Activated CD4-positive, alpha-beta T cell treated with anti-CD3 and anti-CD28 coated beads, Interleukin-2, amount 50 U/mL, for 48 hours (primary cell): ENCODE measurements at places on chromosomes 1 and 21.
A peak's percentile ranks its signal among the peaks of the same experiment; 100 is the strongest.

DNA sequence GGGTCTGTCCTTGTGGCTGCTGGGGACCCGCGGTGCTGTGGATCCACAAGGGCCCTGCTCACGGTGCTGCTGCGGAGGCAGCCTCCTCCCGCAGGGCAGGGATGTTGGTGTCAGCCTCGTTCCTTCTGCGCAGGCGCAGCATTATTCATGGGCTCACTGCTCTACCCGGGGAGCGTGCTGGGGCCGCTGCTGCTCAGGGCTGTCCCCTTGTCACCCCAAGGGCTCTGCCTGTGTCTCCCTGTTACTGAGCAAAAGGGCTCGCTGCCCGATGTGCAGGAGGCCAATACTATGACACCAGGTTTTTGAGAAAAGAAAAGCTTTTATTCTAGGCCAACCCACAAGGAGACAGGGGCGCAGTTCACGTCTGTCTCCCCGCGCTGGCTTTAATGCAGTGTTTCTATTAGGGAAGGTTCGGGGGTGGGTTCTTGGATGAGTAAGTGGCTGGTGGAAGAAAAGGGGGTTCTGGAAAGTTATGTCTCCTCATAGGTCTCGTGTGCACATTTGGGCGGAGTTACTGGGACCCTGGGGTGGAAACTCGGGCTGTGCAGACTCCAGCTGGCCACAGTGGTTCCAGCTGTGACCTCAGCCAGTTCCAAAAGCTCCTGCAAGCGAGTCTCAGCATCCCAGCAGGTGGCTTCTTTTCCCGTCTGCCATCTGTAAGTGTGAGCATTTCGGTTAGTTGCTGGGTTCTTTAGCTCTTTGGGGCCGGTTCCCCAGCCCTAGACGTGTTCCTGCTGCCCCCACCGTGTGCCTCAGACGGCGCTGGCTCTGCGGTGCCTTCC lies 40.8 kb upstream of the LRRC3 start:
- no peak for DNase-seq

DNA sequence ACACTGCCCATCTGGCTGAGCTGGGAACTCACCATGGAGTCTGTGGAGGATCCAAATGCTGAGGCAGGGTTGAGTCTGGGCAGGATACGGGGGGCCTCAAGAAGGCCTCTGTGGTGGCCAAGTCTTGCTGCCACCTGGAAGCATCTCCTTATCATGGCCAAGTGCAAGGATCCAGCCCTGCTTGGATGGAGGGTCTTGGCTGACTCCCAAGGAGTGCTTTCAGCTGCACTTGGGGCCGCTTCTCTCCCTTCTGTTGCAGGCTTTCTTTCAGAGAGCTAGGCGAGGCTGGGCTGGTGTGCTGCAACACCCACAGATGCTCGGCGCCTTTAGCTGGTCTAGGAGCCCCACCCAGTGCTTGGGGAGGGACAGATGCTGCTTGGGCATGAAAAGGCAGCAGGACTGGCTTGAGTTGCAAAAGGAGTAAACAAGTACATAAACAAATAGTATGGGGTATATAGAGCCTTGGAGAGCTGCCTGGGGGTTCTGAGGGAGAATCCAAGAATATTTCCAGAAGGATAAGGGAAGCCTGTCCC lies at the start of gene THEM5:
Gene THEM5, minus strand, starts transcription at position 302 of the 533 bp plus-strand sequence. Its CDS starts 147 bp downstream, at position 155.
- no peak for DNase-seq

GRCh38 chr1:185215911-185216310 lies 58.9 kb downstream of the SWT1 start:
- DNase-seq: no peak

- no peak for DNase-seq
Measured at GRCh38 chr1:244727871-244728474, 75.0 kb downstream of the DESI2 start.

DNA sequence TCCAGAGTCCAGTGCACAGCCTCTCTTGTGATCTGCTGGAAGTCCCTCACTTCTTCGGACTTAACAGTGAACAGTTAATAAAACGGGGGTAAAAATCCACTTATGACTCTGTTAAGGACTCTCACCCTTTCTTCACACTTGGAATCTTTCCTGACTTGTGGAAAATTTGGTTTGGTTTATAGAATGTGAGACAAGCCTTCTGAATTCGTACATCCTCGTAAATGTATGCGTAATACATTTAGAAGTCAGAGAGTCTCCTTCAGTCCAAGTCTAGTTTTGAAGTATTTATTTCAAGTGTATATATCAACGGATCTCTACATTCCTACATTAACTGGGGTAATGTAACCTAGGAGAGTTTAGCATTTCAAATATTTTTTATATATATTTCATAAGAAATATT lies 270.4 kb downstream of the KCNJ6 start:
- DNase-seq: no peak

DNA sequence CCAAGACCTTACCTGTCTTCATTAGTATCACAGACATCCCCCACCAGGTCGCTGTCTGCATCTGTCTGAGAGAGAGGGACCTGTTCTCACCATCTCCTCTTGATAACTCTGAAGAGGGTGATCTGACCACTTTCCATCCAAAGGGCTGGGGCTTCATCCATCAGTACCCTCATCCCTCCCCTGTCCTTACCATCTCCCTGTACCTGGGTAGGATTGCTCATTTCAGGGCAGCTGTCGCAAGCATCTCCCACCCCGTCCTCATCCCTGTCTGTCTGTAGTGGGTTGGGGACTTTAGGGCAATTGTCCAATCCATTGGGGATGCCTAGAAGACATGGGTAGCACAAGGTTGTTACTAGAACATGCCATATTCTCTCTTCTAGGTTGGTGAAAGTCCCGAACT lies 7.9 kb downstream of the THBS3 start:
- DNase-seq: no peak

- no peak for DNase-seq
Measured at GRCh38 chr1:246569248-246570238, 3.3 kb downstream of the CNST start.

DNA sequence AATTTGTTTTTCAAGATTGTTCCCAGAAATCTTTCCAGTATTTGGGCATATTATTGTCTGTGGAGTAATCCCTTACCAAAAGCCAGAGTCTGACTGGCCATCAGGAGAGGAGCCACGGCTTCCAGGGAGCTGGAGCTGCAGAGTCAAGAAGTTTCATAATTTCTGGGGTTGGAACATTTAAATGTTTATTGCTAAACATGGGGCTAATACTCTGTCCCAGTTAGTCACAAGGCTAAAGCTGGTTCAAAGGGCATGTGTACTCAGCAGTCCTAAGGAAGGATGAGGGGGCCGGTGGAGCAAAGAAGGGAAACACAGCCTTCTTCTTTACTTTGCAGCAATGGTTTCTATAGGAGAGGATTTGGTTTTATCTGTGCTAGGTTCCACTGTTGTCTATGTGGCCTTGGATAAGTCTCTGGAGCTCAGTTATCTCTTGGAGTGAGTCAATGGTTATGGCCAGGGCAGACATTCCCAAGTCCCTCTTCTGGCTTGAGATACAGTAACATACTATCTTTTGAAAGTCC lies 9.5 kb downstream of the DENND2D start:
- DNase-seq: no peak

DNA sequence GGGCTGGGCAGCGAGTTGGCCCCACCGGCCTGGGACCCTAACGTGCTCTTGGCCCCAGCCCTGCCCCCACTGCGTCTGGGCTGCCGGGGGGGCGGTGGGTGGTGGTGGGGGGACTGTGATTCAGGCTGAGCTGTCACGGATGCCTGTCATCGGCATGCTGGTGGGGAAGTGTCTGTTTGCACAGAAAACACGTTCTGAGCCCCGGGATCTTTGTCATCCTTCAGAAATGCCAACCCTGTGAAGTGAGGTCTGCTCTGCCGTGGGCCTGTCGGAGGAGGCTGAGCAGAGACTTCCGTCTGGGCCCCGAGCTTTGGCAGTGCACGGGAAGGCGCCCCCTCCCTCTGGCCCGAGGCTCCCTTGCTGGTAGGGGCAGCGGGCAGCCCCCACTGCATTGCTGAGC lies 24.3 kb upstream of the PLCH2 start:
- no peak for DNase-seq

GRCh38 chr1:201298396-201299381 lies 15.4 kb downstream of the PKP1 start:
- DNase-seq: no peak

GRCh38 chr1:59638231-59638711 lies 176.5 kb upstream of the HOOK1 start:
- no peak for DNase-seq

DNA sequence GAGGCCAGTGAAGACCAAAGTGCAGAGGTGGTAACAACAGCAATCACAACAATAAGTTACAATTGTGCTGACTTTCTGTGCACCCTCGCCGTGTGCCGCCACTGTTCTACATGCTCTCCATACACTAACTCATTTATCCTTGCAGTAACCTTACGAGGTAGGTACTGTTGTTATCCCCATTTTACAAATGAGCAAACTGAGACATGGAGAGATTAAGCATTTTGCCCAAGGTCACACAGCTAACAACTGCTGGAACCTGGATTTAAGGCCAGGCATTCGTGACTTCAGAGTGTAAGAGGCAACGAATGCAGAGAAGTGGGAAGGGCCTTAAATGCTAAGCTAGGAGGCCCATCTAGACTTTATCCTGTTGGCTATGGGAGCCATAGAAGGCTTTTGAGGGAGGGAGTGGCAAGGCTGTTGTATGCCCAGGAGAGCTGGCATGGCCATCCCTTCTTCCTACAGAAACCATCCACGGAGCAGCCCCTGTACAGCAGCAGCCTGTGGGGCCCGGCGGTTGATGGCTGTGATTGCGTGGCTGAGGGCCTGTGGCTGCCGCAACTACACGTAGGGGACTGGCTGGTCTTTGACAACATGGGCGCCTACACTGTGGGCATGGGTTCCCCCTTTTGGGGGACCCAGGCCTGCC lies 36.6 kb downstream of the AZIN2 start:
- DNase-seq: no peak

DNA sequence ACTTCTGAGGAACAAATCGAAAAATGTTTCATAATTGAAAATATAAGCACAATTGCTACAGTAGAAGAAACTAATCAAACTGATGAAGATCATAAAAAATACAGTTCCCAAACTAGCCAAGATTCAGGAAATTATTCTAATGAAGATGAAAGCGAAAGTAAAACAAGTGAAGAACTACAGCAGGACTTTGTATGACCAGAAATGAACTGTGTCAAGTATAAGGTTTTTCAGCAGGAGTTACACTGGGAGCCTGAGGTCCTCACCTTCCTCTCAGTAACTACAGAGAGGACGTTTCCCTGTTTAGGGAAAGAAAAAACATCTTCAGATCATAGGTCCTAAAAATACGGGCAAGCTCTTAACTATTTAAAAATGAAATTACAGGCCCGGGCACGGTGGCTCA lies 30.6 kb downstream of the IFNAR1 start:
- no peak for DNase-seq

DNA sequence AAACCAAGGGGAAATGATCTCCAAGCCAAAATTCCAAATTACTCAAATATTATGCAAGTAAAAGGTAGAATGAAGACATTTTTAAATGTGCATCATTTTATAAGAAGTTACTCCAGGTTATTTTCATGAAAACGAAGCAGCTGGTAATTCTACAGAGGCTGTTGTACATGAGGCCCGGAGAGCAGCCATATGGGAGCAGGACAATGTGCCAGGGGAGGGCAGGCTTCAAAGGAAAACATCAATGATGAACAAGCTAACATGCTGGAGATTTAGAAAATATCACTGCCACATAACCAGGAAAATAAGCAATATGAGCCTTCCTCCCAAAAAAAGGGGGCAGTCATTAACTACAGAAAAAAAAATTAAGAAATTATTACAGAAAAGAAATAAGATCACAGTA lies 109.1 kb downstream of the TIAM1 start:
- no peak for DNase-seq

DNA sequence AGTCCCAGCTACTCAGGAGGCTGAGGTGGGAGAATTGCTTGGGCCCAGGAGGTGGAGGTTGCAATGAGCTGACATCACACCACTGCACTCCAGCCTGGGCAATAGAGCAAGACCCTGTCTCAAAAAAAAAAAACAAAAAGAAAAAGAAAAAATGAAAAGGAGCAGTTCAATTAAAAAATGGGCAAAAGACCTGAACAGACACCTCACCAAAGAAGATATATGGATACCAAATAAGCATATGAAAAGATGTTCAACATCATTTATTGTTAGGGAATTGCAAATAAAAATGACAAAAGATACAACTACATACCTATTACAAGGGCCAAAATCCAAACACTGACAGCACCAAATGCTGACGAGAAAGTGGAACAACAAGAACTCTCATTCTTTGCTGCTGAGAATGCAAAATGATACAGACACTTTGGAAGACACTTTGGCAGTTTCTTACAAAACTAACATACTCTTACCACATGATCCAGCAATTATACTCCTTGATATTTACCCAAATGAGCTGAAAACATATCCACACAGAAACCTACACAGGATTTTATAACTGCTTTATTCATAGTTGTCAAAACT lies 28.7 kb upstream of the ATP5PO start:
- no peak for DNase-seq

DNA sequence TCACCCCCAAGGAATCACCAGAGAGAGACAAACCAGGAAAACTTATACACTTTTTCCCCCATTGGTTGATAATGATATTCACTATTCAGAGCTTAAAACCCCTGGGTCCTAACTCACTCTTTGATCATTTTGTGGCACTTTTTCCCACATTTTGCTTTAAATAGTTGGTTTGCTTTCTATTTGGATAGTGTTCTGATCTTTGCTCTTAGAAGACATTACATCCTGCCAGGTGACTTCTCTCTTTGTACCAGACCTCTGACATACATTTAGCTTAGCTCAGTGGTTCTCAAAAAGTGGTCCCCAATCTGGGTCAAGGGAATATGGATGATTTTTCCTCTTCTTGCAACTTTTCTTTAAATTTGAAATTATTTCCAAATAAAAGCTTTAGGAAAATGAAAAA lies 228.4 kb downstream of the RPS6KC1 start:
- DNase-seq: no peak

DNA sequence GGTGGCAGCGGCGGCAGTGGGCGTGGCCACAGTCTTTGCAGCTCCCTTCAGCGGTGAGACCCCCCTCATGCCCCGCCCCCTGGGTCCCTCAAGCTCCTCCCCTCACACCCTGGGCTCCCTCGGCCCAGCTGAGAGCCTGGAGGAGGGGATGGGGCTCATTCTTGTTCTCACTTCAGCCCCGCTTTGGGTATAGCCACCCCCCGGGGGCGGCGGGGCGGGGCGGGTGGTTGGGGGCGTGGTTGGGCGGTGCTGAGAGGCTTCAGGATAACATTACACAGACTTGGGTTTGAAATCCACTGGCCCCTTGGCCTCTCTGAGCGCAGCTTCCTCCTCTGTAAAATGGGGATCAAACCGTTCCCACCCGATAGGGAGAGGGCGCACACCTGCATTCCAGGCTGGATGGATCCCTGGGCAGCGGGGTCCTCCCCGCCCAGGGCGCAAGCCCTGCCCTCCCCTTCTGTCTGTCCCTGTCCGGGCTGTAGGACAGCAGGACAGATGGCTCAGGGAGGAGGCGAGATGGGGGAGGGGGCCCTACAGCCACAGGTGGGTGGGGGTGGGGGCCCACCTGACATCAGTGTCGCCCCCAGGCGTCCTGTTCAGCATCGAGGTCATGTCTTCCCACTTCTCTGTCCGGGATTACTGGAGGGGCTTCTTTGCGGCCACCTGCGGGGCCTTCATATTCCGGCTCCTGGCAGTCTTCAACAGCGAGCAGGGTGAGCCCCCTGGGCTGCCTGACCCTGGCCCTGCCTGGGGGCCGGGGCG lies 5.1 kb downstream of the CLCNKA start:
- peak; percentile 32 for DNase-seq

GRCh38 chr1:175220853-175221556 lies 28.4 kb upstream of the KIAA0040 start:
- no peak for DNase-seq
